ENCODE measurements at places on chromosomes 11 and 22.
A peak's percentile ranks its signal among the peaks of the same experiment; 100 is the strongest.

DNA sequence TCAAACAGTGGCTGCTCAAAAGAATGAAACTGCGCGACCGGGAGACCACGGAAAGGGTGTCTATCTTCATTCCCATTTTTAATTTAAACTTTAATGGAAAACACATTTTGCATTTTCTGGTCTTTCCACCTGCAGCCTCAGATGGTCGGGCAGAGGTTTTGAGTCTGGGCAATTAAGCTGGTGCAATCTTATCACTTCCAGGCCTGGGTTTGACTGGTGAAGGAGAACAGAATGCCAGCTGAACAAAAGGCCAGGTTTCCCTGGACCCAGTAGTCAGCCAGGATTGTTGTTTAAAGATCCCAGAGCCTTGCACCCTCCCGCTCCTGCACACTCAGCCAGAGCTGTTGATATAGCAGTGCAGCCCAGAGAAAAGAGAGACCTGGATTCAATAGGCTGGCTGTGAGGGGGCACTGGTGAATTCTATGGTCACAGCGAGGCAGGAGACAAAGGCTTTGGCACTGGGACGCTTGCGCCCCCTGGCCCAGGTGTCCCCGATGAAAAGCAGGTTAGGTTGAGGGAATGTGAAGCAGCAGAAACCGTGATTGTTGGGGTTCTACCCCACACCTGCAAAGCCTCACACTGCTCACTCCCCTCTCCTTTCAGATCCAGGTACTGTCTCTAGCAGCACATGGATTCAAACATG lies 83.6 kb downstream of the FLI1 start:
- no peak for DNase-seq

DNA sequence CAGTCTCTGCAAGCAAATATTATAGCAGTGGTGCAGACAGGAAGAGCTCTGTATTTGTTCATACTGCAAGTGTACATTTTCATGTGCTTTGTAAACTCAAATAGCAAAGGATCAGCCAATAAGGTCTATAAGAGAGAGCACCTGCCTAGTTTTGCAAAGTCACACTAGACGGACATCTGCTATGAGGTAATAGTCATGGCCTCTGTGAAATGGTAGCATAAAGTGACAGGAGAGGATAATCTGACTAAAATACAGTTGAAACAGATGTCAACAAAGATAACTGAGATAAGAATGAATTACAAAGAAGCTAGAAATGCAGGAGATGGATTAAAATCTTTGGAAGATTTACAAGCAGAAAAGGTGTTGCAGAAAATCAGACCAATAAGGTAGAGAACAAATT lies 70.6 kb upstream of the SPON1 start:
- DNase-seq, result no peak

GRCh38 chr22:24466716-24467328 lies 28.3 kb upstream of the UPB1 start:
- DNase-seq, result no peak

DNA sequence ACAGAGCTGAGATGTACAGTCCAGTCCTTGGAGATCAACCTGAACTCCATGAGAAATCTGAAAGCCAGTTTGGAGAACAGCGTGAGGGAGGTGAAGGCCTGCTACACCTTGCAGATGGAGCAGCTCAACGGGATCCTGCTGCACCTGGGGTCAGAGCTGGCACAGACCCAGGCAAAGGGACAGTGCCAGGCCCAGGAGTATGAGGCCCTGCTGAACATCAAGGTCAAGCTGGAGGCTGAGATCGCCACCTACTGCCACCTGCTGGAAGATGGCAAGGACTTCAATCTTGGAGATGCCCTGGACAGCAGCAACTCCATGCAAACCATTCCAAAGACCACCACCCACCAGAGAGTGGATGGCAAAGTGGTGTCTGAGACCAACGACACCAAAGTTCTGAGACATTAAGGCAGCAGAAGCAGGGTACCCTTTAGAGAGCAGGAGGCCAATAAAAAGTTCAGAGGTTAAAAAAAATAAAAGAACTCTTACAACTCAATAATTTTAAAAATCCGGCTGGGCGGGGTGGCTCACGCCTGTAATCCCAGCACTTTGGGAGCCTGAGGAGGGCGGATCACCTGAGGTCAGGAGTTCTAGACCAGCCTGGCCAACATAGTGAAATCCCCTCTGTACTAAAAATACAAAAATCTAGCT lies 69.9 kb upstream of the RTL6 start:
- DNase-seq, result peak; percentile 44

DNA sequence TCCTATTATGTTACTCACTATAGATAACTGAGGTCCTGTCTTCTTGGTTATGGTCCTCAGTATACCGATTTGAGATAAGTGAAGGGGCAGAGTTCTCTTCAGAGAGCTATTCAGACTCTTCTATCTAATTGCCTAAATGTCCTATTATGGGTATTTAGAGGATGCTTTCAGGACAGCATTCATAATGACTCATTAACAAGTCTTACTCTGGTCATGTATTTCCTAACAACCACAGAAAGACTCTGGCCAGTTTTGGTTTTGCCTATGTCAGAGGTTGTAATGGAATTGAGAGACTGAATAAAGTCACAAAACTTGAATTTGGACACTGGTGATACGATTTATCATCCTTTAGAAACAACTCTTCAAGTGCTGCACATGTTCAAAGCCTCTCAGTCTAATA lies 1233.0 kb downstream of the JRKL start:
- DNase-seq, result no peak

GRCh38 chr11:21931436-21932101 lies 261.3 kb upstream of the ANO5 start:
- no peak for DNase-seq

GRCh38 chr11:110314366-110315095 lies 18.1 kb upstream of the RDX start:
- no peak for DNase-seq

GRCh38 chr22:33922349-33922681 lies 2.0 kb upstream of the LARGE1 start:
- DNase-seq, result no peak

GRCh38 chr22:24937114-24937513 lies 9.4 kb downstream of the LHFPL7 start:
- peak; percentile 39 for DNase-seq

DNA sequence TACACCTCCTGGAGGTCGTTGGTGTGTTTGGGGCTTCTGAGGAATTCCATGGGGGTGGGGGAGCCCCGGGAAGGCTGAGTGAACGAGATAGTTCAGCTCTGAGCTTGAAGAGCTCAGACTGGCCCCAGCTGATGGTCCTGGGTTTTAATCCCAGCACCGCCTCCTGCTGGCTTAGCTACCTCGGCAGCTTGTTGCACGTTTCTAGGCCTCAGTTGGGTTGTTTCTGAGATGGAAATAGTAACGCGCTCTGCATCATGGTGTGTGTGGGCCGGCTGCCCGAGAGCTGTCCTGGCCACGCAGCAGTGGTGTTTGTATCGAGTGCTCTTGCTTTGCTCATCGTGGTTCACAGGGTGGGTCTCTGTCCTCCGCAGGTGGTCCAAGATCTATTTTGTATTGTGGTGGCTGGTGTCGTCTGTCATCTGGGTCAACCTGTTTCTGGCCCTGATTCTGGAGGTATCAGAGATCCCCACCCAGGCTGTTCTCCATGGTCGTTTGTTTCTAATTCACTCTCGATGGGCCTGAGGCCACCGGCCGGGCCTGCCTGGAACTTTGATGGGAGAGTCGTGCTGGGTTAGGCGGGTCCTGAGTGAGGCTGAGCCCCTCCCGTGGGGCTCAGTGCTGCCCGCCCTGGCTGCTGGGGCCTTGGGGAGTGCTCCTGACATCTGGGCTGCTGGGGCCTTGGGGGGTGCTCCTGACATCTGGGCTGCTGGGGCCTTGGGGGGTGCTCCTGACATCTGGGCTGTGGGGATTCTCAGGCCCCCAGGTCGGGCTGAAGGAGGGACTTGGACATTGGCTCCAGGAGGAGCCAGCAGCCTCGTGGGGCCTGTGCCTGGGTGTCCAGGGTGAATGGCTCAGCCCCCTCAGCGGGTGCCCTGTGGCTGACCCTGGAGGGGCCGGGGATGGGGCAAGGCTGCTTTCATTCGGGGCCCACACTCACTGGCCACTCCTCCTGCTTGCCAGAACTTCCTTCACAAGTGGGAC lies 37.7 kb downstream of the TPCN2 start:
- DNase-seq, result no peak

- no peak for DNase-seq
Measured at GRCh38 chr11:2586087-2586792, 113.6 kb downstream of the KCNQ1OT1 start.

DNA sequence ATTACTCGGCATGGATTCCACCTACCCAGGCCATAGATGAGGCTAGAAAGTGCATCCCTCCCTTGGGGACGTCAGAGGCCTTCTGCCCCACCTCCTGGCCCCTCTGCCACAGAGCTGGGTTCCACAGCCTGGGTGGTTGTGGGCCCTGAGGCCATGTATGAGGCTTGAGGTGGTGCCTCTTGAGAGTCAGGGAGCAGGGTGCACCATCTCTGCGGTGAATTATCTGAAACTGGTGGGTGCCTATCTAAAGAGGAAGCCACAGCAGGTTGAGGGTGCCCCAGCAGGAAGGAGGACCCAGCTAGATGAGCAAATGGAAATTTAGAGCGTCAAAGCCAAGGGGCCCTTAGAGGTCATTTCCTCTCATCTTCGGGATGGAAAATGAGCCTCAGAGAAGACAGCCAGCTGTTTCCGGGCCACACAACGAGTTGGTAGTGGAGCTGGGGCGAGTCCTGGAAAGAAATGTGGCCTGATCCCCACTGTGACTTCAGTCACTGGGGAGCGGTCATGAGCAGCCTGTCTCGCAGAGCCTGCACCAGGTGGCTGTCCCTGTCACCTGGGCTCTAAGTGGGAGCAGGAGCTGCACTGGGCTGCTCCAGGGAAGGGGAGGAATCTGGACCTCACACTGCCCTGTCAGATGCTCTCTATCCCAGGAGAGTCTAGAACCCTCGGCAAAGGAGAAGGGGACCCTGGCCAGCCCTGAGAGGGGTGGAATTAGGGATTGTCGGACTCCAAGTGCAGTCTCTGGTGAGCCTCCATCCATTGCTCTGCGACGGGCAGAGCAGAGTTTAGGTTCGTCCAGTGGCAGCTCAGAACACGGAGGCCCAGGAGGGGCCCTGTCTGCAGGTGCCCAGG lies 7.3 kb downstream of the ADORA2A start:
- DNase-seq, result peak; percentile 88

DNA sequence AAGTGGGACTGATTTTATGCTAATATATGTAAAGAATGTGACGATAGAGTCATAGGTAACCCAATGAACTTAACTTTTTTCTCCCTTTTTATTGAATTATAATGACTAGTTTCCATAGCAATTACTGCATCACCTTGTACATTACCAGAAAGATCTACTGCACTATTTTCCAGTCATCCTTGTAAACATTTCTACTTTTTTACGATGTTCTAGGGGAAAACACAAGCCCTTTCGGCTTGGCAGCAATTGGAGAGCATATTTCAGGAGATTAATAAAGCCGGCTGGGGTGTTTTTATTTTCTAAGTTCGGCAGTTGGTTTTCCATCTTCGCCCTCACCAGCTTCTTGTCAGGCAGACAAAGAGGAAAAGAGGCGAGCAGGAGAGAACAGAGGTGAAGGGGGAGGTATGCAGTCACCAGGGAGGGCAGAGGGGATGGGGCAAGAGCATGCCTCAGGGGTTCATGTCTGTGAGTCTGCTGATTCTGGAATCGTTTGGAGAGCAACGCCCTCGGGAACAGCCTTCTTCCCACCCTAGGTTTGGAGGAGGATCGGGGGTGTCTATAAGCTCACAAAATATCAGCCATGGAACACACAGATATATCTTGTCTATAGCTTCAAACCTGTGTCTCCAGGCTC lies 476.4 kb downstream of the MIAT start:
- no peak for DNase-seq

DNA sequence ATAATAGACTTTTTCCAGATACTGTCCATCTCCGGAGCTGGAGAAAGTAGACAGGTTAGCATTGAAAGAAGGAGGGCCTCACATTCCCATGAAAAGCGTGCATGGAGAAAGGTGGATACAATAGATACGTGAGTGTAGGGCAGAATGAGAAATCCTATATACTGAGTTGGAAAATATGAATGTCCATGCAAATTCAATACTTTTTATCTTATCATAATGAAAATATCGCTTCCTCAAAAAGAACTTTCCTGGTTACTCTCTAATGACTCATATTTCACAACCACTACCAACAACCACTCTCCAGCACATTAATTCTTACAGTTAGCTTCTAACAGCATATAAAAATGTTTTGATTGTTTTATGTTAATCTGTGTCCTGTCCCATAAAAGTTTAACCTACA lies 22.0 kb upstream of the MS4A6A start:
- peak; percentile 6 for DNase-seq

- no peak for DNase-seq
Measured at GRCh38 chr22:42500836-42501179, 18.8 kb downstream of the RRP7A start.

DNA sequence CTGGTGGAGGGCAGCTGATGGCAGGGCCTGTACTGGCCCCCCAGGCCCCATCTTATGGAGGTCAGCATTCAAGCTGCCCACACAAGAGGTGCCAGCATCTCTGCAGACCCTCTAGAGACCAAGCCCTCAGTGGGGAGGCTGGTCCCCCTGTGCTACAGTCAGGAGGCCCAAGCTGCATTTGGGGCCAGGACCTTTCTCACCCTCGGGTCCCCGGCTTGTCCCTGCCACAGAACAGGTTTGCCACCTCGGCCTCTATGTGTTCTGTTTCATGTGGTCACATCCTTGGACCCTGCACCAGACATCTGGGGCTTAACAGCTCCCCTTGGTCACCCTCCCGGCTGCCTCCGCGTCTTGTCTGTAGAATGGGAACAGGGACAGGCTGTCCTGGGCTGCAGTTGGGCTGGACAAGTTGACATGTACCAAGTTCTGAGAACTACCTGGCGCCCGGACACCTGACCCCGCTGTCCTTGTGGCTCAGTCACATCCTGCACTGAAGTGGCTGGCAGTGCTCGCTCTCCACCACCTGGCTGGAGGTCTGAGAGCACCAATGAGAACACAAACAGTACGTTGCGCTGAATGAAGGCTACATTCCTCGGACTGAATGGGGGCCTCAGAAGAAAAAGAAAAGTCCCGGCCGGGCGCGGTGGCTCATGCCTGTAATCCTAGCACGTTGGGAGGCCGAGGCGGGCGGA lies 2.7 kb upstream of the PLXNB2 start:
- DNase-seq, result no peak

DNA sequence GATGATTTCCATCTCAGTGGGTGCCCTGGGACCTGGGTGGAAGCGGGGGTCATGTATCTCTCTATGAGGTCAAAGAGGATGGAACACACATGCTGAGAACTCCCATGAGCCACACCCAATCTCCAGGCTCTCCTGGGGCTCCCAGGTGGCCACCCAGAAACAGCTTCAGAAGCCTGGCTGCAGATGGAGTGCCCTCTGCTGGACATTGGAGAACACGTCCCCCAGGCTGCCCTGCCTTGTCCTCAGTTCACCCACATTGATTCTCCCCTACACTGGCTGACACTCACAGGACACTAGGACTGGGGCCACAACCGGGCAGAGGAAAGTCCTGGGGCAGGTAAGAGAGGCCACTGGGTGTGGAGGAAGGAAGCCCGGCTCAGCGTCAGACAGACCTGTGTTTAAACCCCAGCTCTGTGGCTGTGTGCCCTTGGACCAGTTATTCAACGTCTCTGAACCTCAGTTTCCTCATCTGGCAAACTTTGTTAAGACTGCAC lies 4.5 kb upstream of the NOL12 start:
- peak; percentile 83 for DNase-seq

DNA sequence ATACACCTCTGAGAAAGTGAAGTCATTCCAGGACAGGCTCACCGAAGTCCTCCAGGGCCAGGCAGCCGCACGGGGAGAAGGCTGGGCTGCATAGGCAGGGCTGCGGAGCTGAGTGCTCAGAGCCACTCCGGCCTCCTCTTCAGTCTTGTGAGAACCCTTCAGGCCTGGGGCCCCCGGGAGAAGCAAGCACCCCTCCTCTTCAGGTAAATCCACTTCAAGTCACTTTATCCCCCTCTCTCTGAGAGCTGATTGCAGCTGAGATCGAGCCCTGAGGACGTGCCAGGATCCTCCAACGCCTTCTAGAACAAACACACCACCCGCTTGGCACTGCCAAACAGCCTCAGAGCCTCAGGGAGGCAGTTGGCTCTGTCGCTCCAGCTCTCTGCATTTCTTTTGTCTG lies 1526.3 kb downstream of the BRD1 start:
- DNase-seq, result no peak

All from activated CD4-positive, alpha-beta T cell treated with anti-CD3 and anti-CD28 coated beads, Interleukin-2, amount 50 U/mL, for 16 hours (primary cell).